Stimulated activated CD4-positive, alpha-beta T cell treated with anti-CD3 and anti-CD28 coated beads, TNF-alpha, amount 100 ng/mL, for 24 hours (primary cell): ENCODE measurements at places on chromosomes 2 and 18.

DNA sequence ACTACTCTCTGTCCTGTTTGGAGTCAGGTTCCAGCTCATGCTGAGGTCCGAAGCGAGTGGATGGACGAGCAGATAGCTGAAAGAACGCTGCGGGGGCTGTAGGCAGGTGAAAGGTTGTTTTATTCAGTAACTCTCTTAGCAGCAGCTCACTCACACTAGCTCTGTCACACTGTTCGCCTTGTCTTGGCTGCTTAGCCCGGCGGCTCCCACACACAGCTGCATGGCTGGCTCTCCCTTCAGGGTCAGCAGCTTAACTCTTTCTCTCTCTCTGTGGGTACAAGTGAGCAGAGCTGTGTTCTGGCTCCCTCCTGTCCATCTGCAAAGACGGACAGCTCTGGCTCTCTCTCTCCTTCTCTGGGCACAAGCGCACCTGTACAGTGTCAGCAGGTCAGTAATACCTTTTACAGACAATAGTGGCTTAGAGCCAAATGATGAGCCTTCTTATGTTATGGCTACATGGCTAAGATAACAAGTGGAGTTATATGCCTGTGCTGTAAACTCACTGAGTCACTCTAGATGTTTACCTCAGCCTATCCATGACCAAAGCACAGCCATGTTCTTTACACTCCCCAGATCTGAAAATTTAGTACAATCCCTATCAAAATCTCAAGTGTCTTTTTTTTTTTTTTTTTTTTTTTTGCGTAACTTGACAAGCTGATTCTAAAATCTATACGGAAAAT lies 149.3 kb downstream of the GALNT1 start:
- DNase-seq, result no peak

- DNase-seq, result no peak
These were observed 207.7 kb upstream of the COL3A1 start for GRCh38 chr2:188766471-188766856.

DNA sequence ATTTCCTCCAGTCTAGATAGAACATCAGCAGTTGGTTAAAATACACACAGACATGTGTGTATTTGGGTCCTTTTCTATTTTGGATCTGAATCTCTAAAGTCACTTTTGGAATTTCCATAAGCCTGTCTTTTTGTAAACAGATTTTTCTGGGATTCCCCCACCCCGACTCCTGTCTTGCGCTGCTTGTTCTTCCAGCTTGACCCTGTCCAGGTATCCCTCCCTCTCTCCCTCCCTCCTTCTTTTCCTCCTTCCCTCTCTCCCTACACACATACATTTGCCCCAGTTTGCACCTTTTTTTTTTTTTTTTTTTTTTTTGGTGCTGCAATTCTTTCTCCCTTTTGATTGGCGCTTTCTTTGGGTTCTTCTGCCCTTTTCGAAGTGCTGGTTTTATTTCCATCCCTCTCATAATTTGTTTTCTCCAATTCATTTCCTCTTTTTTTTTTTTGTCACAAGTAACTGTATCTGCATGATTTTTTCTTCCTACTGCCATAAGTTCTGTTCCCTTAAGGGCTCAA lies 114.8 kb upstream of the SERTAD2 start:
- no peak for DNase-seq

GRCh38 chr2:109356324-109357035 lies 227.5 kb downstream of the SH3RF3 start:
- no peak for DNase-seq

DNA sequence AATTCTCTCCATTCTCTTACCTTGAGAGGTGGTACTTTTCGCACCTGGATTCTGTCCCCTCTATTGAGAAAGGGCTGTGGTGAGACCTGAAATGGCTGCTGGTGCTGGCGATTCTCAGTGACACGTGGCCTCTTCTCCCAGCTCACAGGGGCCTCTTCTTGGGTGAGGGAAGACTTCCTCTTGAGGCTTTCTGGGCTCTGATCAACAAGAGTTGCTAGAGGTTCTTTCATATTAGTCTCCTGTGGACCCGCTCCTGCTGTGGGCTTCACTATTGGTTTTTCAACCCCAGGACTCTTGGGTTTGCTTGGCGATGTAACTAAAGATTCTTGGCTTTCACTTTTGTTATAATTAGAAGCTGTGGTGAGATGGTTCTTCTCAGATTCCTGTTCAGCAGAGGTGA lies 76.3 kb upstream of the DTNB start:
- no peak for DNase-seq

DNA sequence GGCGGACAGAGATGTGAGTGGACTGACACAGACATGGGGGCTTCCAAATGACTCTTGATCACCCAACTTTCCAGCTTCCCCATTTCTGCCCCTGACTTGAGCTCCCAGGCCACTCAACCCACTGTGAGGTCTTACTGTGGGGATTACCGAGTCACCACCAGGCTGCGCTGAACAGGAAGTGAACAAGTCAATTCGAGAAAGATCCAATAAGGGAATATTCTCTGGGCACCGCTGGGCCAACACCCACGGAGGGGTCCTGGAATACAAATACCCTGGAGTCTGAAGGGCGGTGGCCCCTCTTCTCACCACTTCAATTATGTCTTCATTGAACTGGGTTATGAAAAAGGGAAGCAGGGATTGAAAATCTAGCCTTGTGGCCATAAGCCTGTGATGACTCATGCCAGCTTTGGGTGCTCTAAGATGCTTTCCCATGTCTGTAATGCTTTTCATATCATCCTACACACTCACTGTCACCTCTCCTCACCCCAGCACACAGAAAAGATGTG lies 37.7 kb downstream of the BCL11A start:
- no peak for DNase-seq

GRCh38 chr2:212001325-212001724 lies 537.3 kb downstream of the ERBB4 start:
- DNase-seq, result no peak

DNA sequence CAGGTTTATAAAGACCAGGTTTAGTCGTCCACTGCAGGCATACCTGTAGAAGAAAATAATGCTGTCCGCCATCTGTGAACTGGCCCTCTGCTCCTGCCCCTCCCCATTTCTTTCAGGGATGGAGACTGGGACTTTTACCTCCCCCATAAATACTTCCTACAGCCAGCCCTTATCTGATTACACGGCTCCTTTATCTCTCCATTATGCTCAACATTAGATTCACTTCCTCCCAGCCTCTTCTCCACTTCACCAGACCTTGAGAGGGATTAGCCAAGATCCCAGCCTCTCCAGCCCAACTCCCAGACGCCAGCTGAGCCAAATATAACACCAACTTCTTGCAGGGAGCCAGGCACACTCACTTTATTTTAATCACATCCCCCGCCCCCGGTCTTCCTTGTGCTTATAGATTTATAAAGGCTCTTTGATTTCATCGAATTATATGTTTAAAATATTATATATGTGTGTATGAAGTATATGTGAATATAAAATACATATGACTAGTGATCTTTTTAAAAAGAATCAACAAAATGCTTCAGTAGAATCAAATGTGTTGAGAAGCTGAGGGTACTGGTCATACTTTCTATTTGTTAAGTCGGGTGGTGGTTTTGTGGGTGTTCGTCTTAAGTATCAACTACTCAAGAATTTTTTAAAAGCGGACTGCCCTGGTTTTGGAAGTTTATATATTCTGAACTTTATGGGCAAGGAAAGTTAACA lies 81.0 kb downstream of the SPRED2 start:
- DNase-seq, result no peak

- DNase-seq, result no peak
These were observed 28.7 kb upstream of the IL1RL1 start for GRCh38 chr2:102282678-102283091.

GRCh38 chr2:126839796-126840195 lies 58.9 kb upstream of the TEX51 start:
- DNase-seq, result no peak

DNA sequence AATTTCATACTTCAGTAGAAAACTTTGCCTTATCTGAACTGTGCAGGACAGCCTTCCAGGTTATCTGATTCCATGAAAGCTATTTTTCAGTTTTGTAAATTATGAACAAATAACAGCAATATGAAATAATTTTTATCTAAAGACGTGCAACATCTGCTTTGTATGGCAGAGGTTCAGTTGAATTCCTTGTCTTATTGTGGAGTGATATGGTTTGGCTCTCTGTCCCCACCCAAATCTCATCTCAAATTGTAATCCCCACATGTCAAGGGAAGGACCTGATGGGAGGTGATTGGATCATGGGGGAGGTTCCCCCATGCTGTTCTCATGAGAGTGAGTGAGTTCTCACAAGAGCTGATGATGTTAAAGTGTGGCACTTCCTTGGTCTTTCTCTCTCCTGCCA lies 18.1 kb upstream of the RPIA start:
- no peak for DNase-seq

DNA sequence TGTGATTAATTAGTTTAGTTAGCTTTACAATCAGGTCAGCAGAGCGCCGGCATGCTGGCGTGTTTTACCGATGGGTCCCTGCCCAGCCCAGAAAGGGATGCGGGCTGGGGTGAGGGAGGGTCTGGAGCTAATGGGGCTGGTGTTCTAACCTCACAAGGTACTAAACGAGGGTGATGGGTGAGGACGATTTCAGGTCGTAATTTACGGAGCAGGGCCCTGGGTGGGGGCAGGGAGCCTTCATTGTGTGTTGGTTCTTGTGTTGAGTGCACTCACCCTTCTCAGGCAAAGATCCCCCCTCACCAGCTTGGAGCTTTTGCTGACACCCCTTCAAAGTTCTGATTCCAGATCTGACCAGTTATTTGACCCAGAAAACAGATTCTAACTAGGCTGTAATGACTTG lies 39.5 kb downstream of the PTGR3 start:
- DNase-seq, result no peak

GRCh38 chr2:18242716-18243115 lies 317.7 kb downstream of the RDH14 start:
- no peak for DNase-seq

- no peak for DNase-seq
These were observed 4.5 kb downstream of the B4GALT6 start for GRCh38 chr18:31679791-31680432.

DNA sequence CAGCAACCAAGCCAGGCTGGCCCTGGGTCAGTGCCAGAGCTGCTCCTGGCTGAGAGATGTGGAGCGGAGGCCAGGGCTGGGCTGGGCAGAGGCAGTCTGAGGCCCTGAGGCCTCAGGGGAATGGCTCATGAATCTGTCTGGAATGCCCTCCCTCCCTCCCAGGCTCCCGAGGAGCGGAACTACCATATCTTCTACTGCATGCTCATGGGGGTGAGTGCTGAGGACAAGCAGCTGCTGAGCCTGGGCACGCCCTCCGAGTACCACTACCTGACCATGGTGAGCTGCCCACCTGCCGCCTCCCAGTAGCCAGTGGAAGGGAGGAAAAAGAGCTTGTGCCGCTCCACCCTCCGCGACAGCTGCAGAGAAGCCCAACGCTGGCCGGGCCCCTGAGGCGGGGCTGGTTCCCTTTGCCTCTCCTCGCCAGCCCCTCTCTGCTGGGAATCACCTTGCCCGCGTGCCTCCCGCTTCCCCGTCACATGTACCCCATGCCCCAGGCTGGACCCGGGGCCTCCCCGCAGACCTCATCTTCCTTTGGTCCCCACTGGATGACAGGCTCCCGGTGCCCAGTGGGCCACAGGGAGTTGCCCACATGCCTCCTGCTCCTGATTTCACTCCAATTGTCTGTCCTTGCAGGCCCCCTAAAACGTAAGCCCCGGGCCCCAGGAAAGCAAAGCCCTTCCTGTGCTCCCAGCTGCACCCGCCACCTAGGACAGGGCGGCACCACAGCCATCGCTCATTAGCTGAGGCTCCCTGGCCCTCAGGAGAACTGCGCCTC lies 41.1 kb downstream of the MYO7B start:
- DNase-seq, result no peak
